ENCODE measurements at places on chromosomes 6 and 20.

GRCh38 chr6:150535151-150535804 is 64.4 kb upstream of the PLEKHG1 start:
- DNase-seq = no peak

DNA sequence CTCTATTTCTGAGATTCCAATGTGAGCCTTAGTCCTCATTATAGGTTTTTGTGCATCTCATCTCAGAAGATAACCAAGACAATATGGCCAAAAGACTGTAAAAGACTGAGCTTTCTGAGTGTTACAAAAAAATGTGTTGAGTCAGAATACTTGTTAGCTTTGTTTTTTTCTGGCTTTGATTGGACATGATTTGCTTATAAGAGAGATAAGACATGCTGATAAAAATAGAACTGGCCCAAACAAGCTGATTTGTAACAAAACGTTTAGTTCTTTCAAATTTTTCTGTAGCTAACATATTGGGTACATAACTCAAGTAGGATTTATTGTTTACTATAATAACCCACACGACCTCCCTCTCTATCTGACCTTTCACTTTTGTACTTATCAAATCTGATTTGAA is 32.9 kb downstream of the FILIP1 start:
- no peak for DNase-seq

DNA sequence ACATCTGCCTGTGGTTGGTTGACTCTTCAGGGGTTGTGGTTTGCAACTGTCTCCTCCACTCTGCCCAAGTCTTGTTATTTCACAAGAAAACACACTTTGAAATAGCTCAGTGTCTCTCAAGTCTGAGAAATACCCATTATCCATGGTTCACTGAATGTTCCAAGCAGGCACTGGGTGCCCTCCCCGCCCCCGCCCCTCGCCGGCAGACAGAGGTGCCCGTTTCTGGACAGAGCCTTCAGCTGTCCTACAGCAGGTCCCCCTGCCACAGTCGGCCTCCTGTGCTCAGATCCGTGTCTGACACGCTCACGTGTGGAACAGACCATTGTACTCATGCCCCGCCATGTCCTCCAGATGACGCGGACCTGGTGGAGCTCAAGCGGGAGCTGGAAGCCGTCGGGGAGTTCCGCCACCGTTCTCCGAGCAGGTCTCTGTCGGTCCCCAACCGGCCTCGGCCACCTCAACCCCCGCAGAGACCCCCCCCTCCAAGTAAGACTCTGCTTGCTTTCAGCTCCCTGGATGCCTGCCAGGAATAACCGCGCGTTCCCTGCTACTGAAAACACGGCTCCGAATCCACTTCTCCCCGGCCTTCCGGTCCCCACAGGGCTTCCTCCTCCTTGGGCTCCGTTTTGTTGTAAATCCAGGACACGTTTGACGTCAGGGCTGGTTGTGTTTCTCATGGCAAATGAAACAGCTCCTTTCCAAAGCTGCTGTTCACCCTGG is 81.4 kb downstream of the SERAC1 start:
- DNase-seq = peak; percentile 10

DNA sequence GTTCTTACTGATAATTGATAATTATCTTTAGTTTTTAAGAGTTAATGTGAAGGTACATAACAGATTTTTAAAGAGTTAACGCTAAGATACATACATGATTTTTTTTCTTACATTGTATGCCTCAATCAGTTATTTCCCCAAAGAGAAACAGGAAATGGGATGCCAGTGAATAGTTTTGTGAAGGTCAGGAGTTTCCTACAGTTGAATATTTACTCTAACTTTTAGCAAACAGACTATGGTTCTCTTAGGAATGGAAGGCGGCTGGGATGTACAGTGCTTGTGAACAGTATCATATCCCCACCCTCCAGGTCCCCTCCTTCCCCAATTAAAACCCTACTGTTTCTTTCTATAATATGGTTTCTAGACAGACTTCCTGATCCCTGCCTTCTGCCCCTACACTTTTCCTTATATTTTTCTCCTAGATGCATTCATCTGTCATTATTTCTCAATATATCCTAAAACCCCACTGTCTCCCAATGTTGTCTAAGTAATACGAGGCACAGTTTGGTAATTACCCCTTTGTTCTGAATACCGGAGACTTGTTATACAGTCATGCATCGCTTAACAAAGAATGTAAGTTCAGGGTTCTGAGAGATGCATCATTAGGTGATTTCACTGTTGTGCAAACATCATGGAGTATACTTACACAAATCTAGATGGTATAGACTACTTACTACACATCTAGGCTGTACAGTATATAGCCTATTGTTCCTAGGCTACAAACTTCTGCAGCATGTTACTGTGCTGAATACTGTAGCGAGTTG is 29.2 kb downstream of the SLC35A1 start:
- DNase-seq = no peak

- no peak for DNase-seq
These were observed 68.1 kb downstream of the GJA1 start for GRCh38 chr6:121503589-121503991.

DNA sequence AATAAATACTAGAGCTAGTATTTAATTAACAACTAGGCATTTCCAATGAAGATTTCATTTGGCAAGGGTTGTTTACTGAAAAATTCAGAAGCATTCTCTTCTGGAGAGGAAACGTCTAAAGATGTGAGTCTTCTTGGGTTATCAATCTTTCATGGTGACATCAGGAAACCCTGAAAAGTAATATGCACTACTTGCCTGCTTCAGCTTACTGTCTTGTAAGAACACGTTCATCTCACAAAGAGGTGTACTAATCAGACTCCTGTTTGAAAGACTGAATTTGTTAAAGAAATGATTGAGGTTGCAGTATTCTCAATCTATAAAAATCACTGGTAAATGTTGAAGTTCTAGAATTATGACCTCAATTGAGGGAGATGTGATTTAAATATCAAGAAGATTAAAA is 16.9 kb downstream of the PLEKHG1 start:
- DNase-seq = no peak

- DNase-seq = no peak
These were observed 284.3 kb upstream of the SULF2 start for GRCh38 chr20:48069596-48069995.

DNA sequence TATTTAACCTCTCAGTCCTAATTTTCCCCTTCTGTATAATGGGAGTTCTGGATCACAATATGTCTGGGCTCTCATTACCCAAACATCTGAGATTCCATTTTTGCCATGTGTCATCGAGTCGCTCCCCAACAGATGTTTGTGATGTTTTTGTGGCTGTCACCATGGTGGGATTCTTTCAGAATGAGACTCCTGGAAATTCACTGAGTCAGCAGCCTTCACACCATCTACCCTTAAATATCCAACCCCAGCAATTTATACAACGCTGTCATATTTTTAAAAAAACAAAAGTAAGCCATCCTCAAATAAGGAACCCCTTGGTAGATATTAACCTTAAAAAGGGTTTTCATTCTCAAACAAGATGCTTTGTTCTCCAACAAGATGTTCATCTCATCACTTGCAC is 20.9 kb downstream of the NRSN1 start:
- DNase-seq = no peak

GRCh38 chr20:50558483-50558925 is 48.3 kb downstream of the PTPN1 start:
- DNase-seq = no peak

DNA sequence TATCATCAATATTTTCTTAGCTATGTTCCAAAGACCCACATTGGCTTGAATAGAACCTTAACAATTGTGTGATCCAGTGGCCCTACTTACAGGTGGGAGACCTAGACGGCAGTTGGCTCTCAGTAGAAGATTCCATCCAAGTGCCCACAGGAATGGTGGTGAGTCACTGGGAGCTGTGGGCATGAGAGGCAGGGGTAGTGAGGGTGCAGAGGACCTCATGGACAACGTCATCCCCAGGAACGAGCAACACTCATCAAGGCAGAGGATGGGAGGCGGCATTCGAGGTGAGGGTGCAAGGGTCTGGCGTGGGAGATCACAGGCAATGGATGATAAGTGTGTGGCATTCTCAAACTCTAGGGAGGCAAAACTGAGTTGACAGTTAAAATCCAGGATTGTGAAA is 17.5 kb upstream of the SPO11 start:
- DNase-seq = no peak

GRCh38 chr6:166618866-166619761 is 7.9 kb downstream of the RPS6KA2 start:
- no peak for DNase-seq

Measured in cerebellum (tissue), 4 donors.